ENCODE measurements at places on chromosomes 1 and 21.

- DNase-seq = no peak
These were observed 886.8 kb downstream of the KCNT2 start for GRCh38 chr1:195721210-195721971.

- DNase-seq = no peak
These were observed 5.5 kb downstream of the LRRC42 start for GRCh38 chr1:53951697-53952096.

DNA sequence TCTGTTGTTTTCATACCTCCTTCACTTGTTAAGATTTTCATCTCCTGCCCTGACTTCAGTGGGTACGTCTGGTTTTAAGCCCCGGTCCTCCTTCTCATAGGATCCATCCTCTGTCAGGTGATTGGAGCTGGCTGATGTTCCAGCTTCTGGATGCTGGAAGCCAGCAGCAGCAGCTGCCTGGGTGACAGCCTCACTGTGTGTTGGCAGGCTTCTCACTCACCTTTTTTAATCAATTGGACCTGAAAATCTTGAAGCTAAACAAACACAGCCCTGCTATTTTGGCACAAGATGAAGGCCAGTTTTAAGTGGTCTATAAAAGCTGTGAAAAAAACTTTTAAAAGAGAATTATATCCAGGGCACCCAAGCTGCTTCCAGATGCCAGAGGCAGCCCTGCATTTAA lies 181.0 kb downstream of the DISC1 start:
- no peak for DNase-seq

- no peak for DNase-seq
These were observed 34.5 kb downstream of the PROX1 start for GRCh38 chr1:214022229-214022791.

GRCh38 chr1:226649780-226650179 lies 89.3 kb downstream of the ITPKB start:
- DNase-seq = peak; percentile 36

DNA sequence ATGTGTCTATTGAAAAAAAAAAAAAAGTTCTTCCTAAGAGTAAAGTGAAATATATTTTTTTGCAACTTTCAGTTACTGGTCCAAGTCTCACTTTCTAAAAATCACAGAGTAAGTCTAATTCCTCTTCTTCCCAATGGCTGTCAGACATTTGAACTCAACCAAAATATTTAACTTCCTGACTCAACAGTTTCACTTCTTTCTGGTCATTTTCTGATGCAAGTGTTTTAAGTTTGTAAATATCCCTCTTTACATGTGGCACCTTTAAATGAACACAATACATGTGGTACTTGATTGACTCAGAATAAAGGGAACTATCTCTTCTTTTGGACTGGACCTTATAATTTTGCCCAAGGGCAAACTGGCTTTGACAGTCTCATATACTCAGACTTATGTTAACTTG lies 76.7 kb downstream of the ASH1L start:
- DNase-seq = no peak

DNA sequence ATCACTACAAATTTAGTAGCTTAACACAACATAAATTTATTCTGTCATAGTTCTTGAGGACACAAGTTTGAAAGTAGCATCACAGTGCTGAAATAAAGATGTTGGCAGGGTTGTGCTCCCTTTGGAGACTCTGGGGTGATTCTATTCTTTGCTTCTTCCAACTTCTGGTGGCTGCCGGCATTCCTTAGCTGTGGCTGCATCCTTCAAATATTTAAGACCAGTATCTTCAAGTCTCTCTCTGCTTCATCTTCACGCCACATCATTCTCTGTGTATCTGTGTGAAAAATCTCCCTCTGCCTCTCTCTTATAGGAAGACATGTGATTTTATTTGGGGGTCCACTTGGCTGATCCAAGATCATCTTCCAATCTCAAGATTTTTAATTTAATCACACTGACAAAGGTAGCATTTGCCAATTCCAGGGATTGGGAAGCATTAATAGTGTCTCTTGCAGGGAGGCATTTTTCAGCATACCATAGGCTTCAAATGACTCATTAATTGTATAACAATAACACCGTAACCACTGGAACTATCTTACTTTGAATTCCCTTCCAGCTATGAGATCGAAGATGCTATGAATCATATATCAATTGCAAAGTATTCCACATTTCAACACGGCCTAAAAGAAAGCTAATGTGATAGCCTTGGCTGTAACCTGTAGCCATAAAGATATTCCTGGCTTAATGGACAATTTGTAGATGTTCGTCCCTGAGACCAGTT lies 74.6 kb downstream of the DPT start:
- peak; percentile 84 for DNase-seq

GRCh38 chr1:66333466-66334199 lies 200.3 kb upstream of the SGIP1 start:
- DNase-seq = no peak

DNA sequence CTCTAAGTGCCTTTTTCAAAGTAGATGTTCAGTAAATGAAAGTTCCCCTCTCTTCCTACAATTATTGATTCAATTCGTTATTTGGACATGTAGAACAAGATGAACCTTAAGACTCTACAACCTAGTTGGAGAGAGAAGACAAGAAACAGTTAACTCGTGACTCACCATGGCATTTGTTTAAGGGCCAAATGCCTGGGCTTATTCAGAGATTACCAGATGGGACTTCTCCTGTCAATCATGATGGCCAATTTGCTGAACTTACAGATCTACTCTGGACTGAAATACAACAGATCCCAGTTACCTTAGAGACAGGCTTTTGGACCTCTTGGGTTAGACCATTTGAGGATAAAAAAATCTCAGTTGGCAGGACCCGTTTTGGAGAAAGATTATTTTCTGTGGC lies 93.5 kb downstream of the C1orf94 start:
- DNase-seq = peak; percentile 24

DNA sequence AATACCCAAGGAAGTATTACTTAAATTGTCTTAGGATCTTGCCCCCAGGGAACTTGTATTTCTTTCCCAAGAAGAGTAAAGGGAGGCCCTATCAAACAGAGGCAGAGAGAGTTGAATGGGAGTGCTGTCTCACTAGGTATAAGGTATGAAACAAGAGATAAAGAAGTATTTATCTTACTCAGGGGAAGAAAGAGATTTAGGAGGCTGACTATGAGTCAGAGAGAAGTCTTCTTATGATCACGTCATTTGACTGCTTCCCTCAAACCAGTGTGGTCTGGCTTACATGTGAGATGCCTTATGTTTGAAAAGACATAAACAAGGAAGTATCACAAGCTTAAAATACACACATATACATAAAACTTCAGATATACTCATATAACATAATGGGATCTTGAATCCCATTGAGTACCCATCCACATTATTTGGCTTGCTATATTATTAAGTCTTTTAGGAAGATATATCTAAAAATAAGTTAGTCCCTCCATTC lies 29.6 kb downstream of the DUSP10 start:
- peak; percentile 86 for DNase-seq

DNA sequence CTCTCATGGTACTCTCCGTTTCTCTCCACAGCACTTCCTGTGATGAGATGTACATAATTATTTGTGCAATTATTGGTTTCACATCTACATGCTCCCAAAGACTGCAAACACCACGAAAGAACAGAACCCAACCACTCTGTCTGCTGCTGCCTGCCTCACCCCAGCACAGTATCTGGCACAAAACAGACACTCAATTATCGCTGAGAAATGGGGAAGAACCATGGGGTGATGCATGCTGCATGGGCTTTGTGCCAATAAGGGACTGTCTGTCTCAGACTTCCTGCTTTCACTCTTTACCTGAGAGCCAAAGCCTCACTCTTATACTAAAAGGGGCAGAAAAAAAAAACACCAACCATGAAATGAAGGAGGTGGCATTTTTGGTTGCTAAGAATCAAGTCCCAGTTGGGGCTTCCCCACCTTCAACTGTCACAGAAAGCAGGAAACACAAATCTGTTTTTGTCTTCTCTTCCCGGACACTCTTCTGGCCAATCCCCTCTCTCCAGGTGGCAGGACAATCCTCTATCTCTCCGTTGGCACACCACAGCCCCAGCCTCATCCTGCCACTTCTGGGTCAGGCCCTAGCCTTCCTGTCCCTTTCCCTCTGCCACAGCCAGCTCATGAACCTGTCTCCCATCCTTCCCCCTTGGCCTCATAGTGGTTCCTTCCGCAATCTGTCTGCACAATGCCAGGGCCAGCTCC lies 82.0 kb downstream of the TGFBR3 start:
- no peak for DNase-seq

GRCh38 chr1:8096105-8097011 lies 70.2 kb upstream of the ERRFI1 start:
- peak; percentile 91 for DNase-seq

DNA sequence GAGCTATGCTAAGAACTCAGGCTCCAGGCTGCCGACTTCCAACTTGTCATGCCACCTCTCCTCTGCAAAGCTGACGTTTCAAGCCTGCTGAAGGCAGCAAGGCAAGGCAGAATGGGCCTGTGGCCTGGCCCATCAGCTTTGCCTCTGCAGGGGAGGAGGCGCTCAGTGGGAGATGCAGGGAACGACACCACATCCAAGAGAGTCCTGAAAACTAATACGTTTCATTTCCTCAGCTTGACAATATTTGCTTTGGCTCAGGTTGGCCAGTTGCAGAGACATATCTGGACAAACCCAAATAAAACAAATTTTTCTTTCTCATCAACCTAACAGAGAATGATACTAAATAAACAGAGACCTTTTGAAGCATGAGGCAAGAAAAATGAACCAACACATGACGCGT lies 35.3 kb downstream of the BEND5 start:
- no peak for DNase-seq

DNA sequence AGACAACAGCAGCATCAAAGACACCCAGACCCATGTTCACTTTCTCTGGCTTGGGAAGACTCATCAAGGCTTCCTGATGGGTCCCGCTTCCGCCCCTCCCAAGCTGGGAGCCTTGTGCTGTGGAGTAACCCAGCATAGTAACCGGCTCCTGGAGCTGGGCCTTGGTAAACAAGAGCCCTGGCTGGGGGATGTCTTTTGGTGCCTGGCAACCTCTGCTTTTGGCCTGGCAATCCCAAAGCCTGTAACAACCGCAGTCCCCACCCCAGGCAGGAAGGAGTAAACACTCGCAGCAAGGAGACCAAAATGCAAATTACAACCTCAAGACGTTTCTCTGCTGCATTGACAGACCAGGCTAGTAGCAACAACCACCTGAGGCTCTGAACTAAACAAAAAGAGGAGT lies 16.9 kb upstream of the THRAP3 start:
- no peak for DNase-seq

GRCh38 chr1:7582460-7582972 lies 188.6 kb upstream of the VAMP3 start:
- DNase-seq = no peak

DNA sequence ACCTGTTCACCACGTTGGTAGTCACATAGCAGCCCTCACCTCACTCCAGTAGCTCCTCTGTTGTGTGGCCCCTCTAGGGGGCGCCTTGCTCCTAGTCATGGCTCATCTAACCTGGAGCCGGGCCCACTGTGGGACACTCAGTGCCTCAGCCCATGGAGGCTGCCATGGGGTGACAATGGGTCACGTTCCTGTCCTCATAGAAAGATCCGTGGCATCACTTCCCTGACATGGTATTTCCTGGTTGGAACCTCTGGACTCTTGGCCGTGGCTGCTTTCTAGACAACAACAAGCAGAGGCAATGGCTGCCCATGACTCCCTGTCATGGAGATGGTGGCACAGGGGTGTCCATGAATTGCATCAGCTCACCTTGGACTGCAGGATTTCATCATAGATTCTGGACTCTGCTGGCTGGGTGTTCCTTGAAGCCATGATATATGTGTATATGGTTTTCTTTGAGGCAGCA lies 27.5 kb upstream of the SLAMF6 start:
- no peak for DNase-seq

GRCh38 chr1:74531796-74532195 lies 19.4 kb upstream of the LRRC53 start:
- DNase-seq = no peak

DNA sequence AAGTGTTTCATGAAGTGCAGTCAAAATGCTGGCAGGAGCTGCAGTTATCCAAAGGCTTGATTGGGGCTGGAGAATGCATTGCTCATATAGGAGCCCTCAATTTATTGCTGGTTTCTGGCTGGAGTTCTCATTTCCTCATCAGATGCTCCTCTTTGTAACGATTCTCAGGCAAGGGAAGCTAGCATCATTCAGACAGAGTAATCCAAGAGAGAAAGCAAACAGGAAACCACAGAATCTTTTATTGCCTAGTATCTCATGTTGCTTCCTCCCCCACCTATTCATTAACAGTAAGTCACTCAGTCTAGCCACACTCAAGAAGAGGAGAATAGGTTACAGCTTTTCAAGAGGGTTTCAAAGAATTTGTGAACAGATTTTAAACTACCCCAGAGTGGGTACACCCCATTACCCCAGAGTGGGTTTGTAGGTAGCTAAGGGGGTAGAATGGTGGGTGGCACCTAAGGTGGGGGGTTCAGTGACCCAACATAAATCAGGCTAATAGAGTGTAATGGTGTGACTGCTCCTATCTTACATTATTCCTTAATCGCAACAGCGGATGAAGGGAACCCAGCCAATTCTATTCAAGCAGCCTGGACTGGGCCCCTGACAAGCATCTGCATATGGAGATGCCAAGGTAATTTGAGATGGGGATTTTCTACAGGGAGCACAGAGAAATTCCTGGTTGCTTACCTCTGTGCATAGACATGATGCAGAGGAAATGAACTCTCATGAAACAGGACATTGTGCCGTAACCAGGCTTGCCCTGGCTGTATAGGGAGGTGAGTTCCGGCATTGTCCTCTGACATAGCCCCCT lies 67.1 kb downstream of the KCNJ15 start:
- peak; percentile 99 for DNase-seq

DNA sequence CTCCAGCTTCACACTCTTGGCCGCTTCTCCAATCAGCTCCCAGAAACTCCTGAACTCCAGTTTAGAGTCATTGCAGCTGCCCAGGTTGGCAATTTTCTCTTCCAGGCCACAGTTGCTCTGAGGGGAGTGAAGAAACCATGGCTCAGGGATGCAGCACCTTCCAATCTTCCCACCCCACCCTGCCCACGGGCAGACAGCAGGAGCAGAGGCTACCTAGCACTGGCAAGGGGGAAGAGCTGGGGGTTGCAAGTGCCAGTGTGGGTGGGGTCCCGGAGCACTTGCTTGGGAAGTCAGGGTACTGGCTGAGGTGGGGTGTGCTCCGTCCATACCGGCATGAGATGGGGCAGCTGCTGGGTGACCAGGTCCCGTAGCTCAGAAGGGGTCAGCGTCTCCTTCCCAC lies 1.2 kb downstream of the S100A14 start:
- no peak for DNase-seq

- DNase-seq = no peak
These were observed 3.6 kb upstream of the GPR61 start for GRCh38 chr1:109535971-109536491.

- peak; percentile 12 for DNase-seq
These were observed 97.4 kb downstream of the FAM78B start for GRCh38 chr1:166069390-166069789.

GRCh38 chr1:164618202-164618564 lies 59.2 kb downstream of the PBX1 start:
- no peak for DNase-seq

- DNase-seq = peak; percentile 27
These were observed 4.3 kb upstream of the NADK start for GRCh38 chr1:1782399-1783221.

- DNase-seq = peak; percentile 86
These were observed 635.7 kb downstream of the KIF26B start for GRCh38 chr1:245790441-245790840.

Data from fibroblast of upper back skin (primary cell).